ENCODE measurements at places on chromosomes 12 and 14.
A peak's percentile ranks its signal among the peaks of the same experiment; 100 is the strongest.

GRCh38 chr14:78834766-78835451, 664.7 kb downstream of the NRXN3 start:
- no peak for DNase-seq

DNA sequence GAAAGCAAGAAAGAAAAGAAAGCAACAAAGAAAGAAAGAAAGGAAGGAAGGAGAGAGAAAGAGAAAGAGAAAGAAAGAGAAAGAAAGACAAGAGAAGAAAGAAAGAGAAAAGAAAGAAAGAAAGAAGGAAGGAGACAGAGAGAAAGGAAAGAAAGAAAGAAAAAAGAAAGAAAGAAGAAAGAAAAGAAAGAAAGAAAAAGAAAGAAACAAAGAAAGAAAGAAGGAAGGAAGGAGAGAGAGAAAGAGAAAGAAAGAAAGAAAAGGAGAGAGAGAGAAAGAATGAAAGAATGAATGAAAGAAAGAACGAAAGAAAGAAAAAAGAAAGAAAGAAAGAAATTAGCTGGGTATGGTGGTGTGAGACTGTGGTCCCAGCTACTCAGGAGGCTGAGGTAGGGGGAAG, 400.1 kb upstream of the MDGA2 start:
- DNase-seq = no peak

- no peak for DNase-seq
Measured at GRCh38 chr12:61452076-61452475, 808.1 kb upstream of the USP15 start.

DNA sequence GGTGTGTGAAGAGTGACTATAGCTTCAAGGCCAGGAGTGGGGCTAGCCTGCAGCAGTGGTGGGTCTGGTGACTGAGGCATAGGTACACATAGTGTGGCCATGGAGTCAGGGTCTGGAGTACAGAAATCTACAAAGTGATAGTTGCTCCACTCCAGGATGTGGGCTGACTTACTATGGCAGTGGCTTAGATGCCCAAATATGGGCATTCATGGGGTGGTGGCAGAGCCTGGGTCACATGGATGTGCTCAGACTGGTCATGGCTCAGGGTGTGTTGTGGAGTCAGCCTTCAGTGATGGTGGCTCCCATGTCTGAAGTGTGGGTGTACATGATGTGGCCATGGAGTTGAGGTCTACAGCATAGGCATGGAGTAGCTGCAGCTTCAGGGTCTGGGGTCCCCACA, 27.3 kb downstream of the CLEC6A start:
- no peak for DNase-seq

DNA sequence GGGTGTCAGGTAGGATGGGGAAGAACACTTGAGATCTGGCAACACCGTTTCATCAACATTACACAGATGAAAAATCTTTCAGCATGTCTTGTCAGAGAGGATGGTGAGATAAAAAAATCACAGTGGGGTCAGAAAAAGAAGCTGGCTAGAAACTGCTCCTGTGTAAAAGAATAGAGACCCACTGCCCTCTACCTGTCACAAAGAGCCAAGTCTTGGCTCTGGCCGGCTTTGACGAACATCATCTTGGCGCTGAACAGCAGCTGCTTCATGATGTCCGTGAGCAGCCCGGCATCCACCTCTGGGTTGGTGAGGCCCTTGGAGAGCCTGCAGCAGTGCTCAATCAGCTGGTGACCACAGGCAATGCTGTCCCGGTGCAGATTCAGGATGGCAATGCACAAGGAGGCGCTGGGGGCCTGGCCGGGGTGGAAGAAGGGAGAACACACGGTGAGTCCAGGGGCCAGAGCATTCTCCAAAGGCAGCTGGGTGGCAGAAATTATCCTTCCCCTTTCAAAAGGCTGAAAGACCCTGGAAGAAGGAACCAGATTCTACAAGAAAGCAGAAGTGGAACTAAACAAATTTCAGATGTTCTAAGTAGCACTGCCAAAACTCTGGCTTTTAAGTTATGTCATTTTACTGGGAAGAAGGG, 50.2 kb downstream of the ZFYVE26 start:
- no peak for DNase-seq

- DNase-seq = no peak
Measured at GRCh38 chr14:104656014-104656714, 33.3 kb upstream of the INF2 start.

DNA sequence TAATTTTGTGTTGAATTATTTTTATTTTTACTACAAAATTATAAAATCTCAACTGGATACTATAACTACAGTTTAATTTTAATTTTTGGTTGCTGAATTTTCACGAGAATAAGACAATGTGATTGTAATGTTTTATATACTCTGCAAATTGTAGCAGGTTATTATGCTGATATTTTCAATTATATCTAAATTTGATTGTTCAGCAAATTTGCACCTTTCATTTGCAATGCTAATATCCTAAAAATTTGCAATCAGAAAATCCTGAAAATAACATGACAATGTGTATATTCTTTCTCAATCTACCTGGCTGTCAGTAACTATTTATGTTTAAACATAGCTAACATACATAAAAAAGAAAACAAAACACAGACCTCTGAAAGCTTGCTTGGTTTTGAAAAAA, 932.2 kb upstream of the LRFN5 start:
- DNase-seq = no peak

- no peak for DNase-seq
Measured at GRCh38 chr12:55702861-55703260, 4.8 kb downstream of the ITGA7 start.

DNA sequence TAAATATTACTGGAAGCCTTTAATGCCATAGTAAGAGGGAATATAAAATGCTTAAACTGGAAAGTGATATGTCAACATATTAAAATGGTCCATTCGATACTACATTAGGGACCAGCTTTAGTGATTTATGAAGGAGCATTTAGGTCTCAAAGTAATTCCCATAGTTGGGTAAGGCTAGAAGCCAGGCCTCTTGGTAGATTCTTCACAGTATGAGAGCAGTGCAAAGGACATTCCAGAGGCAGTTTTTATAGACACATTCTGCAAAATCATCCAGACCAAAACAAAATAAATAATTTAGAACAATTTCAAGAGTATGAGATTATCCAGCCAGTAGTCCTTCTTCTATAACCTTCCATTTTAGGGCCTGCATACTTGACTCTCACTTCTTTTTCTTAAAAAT, 142.6 kb upstream of the PDZRN4 start:
- DNase-seq = no peak

DNA sequence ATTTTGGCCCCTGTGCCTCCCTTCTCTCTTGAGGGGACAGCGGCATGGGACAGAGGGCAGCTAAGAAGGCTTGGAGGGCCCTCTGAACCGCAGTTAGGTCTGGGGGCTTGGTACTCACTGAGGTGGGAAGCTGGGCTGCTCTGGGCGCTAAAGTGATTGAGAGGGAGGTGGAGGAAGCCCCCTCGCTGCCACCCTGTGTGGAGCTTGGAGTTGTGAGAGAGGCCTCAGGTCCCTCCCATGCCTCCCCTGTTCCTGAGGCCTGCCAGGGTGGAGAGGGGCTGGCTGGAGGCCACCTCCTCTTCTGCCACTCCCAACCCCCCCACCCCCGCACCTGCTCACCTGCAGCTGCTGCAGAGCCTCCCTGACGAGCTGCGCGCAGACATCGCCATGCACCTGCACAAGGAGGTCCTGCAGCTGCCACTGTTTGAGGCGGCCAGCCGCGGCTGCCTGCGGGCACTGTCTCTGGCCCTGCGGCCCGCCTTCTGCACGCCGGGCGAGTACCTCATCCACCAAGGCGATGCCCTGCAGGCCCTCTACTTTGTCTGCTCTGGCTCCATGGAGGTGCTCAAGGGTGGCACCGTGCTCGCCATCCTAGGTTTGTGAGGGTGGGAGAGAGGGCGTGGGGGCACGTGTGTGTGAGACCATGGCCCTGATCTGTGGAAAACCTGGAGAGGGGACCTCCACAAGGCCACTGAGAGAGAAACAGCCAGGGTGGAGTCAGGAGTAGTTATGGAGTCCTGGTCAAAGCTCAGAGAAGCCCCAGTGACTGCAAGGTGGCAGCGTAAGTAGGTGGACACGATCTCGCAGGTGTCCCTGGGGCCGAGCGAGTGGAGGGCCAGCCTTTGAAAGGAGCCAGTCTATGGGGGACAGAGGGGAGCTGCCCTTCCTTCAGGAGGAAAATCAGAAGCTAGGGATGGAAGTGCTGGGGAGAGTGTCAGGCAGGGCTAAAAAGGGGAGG, 11.2 kb downstream of the KCNH3 start:
- DNase-seq = no peak

- peak; percentile 64 for DNase-seq
Measured at GRCh38 chr12:69290545-69291277, 51.3 kb downstream of the CPSF6 start.

DNA sequence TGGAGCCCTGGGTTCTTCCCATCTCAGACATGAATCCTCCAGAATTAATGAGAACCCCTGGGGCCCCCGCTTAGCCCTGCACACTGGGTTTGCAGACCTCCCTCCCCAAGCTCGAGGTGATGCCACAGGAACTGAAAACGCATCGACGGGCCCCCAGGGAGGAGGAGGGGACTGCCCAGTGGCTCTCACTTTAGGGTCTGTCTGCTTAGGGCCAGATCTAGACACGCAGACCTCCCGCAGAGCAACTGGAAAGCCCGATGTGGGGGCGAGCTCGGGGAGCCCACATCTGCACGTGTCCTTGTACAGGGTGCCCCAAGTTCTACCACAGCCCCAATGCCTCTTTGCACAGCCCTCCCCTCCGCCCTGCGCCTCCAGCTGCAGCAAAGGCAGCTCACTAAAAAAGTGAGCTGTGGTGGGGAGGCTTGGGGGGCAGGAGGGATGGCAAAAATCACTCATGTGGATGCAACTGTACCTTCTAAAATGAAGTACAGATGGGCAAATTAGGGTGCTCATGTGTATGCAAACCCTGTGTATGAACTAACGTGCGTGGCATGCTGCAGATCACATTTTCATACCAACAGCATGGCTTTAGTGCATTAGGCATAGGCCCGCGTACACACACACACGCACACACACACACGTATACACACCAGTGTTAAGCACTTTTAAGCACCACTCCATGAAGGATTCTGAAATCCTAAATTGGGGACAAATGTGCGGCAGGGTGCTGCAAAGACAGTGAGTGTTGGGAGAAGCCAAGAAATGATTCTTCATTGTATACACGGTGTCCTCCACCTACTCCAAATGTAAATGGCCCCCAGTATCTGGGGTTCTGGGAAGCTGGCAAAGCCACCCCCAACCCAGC, 99.9 kb upstream of the MAP1LC3B2 start:
- no peak for DNase-seq

DNA sequence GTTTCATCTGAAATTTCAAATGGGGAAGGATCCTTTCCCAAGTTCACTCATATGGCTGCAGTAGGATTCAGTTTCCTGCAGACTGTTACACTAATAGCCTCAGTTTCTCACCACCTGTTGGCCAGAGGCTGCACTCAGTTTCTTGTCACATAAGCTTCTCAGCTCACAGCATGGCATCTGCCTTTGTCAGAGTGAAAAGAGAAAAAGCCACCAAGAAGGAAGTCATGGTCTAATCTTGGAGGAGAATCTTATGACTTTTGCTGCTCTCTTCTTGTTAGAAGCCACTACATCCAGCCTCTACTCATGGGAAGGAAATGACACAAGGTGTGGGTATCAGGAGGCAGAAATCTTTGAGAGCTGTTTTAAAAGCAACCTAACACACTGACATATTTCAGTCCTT, 39.4 kb upstream of the BTG1 start:
- no peak for DNase-seq

DNA sequence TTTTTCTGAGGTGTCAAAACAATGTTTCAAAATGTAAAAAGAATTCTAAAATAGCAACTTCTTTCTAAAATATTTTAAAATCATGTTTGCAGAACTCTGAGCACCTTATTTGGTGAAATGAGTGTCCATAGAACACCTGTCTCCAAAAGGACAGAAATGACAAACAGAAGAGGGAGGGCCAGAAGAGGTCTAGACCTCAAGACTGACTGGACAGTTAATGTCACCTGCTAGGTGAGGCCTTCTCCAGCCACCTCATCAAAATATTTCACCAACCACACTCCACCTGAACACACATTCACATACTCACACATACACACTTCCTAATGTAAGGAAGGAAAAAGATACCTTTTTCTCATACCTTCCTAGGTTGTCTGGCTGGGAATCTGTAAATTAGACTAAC, 147.8 kb upstream of the PLEKHA5 start:
- no peak for DNase-seq

GRCh38 chr12:29026419-29026818, 122.7 kb upstream of the FAR2 start:
- DNase-seq = no peak

DNA sequence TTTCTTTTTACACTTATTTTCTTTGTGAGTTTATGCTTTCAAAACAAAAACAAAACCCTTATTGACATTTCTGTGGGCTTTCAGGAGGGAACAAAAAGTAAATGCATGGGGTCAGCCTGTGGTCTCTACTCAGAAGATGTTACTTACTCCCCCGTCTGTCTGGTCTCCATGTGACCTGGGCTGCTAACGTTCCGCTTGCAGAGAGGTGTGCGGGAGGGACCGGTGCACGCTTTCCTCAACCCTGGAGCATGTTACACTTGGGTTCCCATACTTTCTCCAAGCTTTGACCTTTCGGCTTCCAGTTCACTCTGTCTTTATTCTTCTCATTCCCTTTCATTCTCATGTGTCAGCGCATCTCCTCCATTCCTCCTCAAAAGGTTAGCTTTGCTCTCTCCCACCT, 36.5 kb downstream of the ZC3H14 start:
- DNase-seq = no peak

- DNase-seq = no peak
Measured at GRCh38 chr12:84172823-84173424, 739.7 kb downstream of the SLC6A15 start.

DNA sequence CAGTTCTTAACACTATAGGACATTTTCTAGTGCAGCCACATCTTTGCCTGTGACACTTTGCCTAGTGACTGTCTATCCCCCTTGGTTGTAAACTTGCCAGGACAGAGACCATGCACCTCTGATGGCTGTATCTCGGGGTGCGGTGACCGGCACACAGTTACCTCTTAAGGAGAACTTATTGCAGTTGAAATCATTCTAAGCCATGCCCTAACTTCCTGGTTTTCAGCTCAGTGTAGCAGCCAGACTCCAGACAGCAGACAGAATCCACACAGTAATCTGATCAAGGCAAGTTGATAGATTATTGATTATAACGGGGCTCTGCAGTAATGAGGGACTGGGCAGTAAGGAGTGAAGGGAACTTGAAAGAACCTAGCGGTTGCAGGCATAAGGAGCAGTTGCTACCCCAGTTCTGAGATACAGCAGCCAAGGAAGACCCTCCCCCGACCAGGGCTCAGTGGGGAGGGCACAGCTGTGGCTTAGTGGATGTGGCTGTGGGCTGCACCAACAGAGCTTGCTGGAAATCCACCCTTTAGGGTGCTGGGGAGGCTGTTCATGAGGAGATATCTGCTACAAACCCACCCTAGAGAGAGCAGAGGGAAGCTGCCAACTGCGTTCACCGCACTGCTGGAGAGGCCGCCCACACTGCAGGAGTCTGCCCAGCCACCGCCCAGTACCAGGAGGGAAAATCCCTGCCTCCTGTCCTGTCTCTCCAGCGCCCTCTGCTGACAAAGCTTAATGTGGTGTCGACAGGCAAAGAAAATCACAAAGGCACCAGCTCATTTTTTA, 58.2 kb upstream of the BEGAIN start:
- DNase-seq = peak; percentile 84

GRCh38 chr14:22500954-22501726, 87.9 kb downstream of the DAD1 start:
- DNase-seq = no peak

GRCh38 chr14:81031488-81031887, 76.1 kb downstream of the TSHR start:
- DNase-seq = no peak

- no peak for DNase-seq
Measured at GRCh38 chr12:28189784-28190320, 404 bp upstream of the CCDC91 start.
